ENCODE measurements at places on chromosomes 6 and 20.

DNA sequence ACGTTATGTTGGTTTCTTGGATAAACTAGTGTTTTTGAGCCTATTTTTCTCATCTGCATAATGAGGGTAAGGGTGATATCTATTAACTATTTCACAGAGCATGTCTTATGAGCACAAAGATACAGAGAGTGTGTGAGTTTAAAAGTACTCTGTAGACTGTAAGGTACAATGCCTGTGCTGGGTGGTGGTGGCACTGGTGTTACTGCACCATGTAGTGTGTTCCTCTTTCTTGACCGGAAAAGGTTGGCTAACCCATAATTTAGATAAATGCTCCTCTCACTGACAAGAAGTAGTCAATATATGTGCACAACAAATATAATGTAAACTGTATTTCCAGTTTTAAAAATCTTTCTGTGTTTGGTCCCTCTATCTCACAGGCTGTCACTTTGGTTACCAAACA is 116.2 kb upstream of the MMS22L start:
- no peak for DNase-seq

GRCh38 chr20:47233333-47234188 is 122.9 kb downstream of the ZMYND8 start:
- no peak for DNase-seq

- DNase-seq, result no peak
Measured at GRCh38 chr20:17202673-17203072, 24.2 kb upstream of the PCSK2 start.

GRCh38 chr6:100378576-100378975 is 86.1 kb downstream of the SIM1 start:
- no peak for DNase-seq

- no peak for DNase-seq
Measured at GRCh38 chr6:128515550-128516513, 4.6 kb downstream of the PTPRK start.

GRCh38 chr6:139150920-139151319 is 16.0 kb downstream of the HECA start:
- no peak for DNase-seq
